HFFc6 (cell line): ENCODE measurements at places on chromosomes 3 and 15. TPM values are rescaled to one million over a fixed set of nuclear protein-coding genes. Genes with fewer than 3 reads are reported as not detected.

GRCh38 chr15:41334293-41335120 is 1.8 kb downstream of the NUSAP1 start:
- peaks cover 6% of the 10 kb centered on the region; the same call in 1 of the 2 replicates for H3K27me3 ChIP-seq
- peak overlapping the region; percentile 99 for H3K4me3 ChIP-seq
- peaks cover 6% of the 10 kb centered on the region; the same call in 1 of the 2 replicates for H3K36me3 ChIP-seq
- peak overlapping the region; percentile 80 for H3K27ac ChIP-seq
- H3K4me1 ChIP-seq = peaks cover 36% of the 10 kb centered on the region

APOD gene
- total RNA-seq = 0.14 to 0.43 TPM (median 0.26 TPM) in 3 replicates

CPOX gene
- total RNA-seq = 18.0 to 28.0 TPM (median 22.7 TPM) in 3 replicates

DNA sequence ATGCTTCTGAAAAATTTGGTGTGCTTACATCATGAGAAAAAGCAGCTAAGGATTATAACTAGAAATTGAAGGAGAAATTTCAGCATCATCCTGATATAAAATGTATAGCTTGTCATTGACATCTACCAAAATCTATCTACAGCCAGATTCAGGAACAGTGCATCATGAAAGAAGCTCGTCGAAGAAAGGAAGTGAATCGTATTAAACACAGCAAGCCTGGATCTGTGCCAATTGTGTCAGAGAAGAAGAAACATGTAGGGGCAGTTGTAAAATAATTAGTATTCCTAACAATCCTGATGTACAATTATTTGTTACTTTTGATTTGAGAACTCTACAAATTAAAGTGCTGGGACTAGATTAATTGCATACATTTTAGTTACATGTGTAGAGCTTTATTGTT is 37.2 kb downstream of the AP4E1 start:
- no peak overlapping the region for H3K27ac ChIP-seq
- no peak for DNase-seq
- H3K4me1 ChIP-seq = peaks cover 31% of the 10 kb centered on the region

GRCh38 chr15:97504031-97504792 is 456.3 kb upstream of the ARRDC4 start:
- no peak overlapping the region for H3K4me3 ChIP-seq
- H3K36me3 ChIP-seq = no peaks in the 10 kb centered on the region; the same call in 1 of the 2 replicates
- H3K4me1 ChIP-seq = no peaks in the 10 kb centered on the region
- H3K27ac ChIP-seq = no peak overlapping the region
- no peak for DNase-seq

- H3K27me3 ChIP-seq = peaks cover 2% of the 10 kb centered on the region; the same call in 1 of the 2 replicates
- H3K4me1 ChIP-seq = peaks cover 47% of the 10 kb centered on the region
- no peaks in the 10 kb centered on the region for H3K36me3 ChIP-seq
- no peak for DNase-seq
- no peak overlapping the region for H3K4me3 ChIP-seq
These were observed 552.9 kb upstream of the KCNMB2 start for GRCh38 chr3:177983320-177983719.

DNA sequence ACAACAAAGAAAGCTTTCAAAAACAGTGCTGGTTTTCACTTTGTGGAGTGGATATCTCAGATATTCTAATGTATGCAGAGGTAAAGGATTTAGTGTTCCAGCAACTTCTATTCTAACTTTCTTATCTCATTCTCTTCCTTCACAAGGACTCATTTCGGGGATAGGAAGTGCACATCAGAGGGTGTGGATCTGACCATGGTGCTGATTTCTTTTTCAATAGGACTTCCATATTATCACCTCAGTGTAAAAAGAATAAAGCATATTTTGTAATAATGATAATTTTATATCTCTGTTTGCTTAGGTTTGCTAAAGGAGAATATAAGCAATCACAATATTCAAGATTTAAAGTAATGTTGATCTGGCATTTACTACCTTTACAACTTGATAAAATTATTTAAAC is 12.5 kb upstream of the CADM2 start:
- H3K36me3 ChIP-seq = no peaks in the 10 kb centered on the region
- H3K27me3 ChIP-seq = peaks cover 2% of the 10 kb centered on the region; the same call in 1 of the 2 replicates
- H3K4me1 ChIP-seq = no peaks in the 10 kb centered on the region
- no peak overlapping the region for H3K4me3 ChIP-seq
- no peak overlapping the region for H3K27ac ChIP-seq

CLDN16 gene
- total RNA-seq = 0.06 TPM in 1 of 3 replicates, not detected in the others

GRCh38 chr3:130934442-130935089 is 40.7 kb downstream of the ATP2C1 start:
- H3K36me3 ChIP-seq = peaks cover 36% of the 10 kb centered on the region
- H3K4me3 ChIP-seq = no peak overlapping the region
- no peak overlapping the region for H3K27ac ChIP-seq
- peaks cover 1% of the 10 kb centered on the region; the same call in 1 of the 2 replicates for H3K27me3 ChIP-seq

GRCh38 chr15:63244399-63244798 is 33.0 kb upstream of the APH1B start:
- no peak overlapping the region for H3K4me3 ChIP-seq
- peaks cover 2% of the 10 kb centered on the region; the same call in 1 of the 2 replicates for H3K27me3 ChIP-seq
- DNase-seq = no peak
- no peak overlapping the region for H3K27ac ChIP-seq
- peaks cover 38% of the 10 kb centered on the region for H3K36me3 ChIP-seq

DNA sequence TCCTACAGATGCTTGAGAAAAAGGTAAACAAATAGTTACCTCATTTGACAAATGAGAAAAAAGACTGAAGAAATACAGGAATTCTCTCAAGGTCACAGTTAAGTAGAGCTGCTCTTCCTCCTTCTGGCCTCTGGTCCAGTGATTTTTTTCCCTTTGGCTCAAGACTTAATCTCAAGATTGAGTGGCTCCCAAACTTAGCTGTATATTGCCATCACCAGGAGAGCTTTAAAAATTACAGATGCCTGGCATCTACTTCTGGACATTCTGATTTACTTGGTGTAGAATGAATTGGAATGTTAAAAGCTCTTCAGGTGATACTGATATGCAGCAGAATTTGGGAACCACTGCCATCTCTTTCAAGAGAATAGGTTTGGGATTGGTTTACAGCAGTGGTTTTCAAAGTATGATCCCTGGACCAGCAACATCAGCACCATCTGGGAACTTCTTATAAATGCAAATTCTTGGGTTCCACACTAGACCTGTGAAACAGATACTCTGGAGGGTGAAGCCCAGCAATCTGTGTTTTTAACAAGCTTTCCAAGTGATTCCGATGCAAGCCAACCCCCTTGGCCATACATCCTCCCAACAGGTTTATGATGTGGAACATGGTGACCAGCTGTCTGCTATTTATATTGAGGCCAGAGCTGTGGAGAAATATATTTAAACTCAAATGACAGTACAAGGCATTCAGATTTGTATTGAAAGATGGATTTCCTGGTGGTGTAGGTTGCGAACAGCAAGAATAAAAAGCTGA is 333.0 kb upstream of the RARB start:
- H3K27me3 ChIP-seq = no peaks in the 10 kb centered on the region; the same call in 1 of the 2 replicates
- H3K27ac ChIP-seq = no peak overlapping the region
- no peak for DNase-seq
- no peaks in the 10 kb centered on the region for H3K36me3 ChIP-seq

DNA sequence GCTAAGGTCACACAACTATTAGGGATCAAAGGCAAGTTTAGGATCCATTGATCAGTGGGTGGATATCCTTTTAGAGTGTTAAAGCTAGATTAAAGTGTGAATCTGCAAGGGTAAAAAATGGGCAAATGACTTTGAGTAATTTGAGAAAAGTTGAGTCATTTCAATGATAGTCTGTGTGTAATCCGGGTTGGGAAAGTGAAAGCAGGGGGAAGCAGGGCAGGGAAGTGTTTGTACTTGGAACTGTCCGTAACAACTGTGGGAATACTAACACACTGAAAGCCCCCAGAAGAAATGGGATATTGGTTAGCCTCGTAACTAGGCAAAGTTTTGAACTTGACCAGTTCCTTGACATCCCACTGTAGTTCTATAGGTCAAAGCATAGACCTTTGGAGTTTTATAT is 187.2 kb upstream of the SLITRK3 start:
- H3K27ac ChIP-seq = no peak overlapping the region
- H3K36me3 ChIP-seq = no peaks in the 10 kb centered on the region; the same call in 1 of the 2 replicates
- H3K4me1 ChIP-seq = no peaks in the 10 kb centered on the region
- no peak overlapping the region for H3K4me3 ChIP-seq
- no peak for DNase-seq

DNA sequence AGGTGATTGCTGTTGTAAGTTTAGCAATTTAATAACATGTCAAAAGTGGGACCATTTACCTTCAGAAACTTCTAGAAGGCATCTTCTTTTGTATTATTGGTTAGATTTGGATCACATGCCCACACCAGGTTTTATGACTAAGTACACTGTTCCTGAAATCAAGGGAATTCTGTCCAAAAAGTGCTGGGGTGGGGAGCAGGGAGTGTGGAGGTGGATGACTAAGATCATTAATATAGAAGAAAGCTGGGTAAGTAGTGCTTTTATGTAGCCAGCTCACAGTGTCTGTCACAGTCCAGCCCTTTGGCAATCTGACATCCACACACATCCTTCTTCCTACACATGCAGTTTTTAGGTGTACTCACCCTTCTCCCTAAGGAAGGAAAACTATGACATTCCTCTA is 120.0 kb downstream of the TMCO5A start:
- DNase-seq = peak; percentile 73
- H3K36me3 ChIP-seq = no peaks in the 10 kb centered on the region; the same call in 1 of the 2 replicates
- H3K27ac ChIP-seq = no peak overlapping the region
- no peaks in the 10 kb centered on the region for H3K27me3 ChIP-seq
- peaks cover 55% of the 10 kb centered on the region for H3K4me1 ChIP-seq

DNA sequence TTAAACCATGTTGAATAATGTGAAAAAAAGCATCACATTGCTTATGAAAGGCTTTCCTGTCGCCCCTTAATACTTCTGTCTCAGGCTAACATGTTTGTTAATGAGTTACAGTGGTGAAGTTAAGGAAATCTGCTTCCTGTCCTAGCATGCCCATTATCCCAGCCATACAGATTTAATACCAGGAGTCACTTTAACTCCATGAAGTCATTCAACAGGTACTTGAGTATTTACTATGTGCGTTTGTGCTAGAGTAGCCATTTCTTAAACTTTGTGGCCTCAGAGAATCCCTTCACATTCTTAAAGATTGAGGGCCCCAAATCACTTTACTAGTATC is 10.1 kb upstream of the SETD5 start:
- no peak overlapping the region for H3K4me3 ChIP-seq
- peaks cover 38% of the 10 kb centered on the region for H3K4me1 ChIP-seq
- no peak for DNase-seq
- no peak overlapping the region for H3K27ac ChIP-seq
- peaks cover 2% of the 10 kb centered on the region; the same call in 1 of the 2 replicates for H3K27me3 ChIP-seq

- H3K27me3 ChIP-seq = no peaks in the 10 kb centered on the region
- no peak overlapping the region for H3K4me3 ChIP-seq
- H3K27ac ChIP-seq = no peak overlapping the region
- no peak for DNase-seq
- H3K36me3 ChIP-seq = no peaks in the 10 kb centered on the region
These were observed 22.3 kb downstream of the TM6SF1 start for GRCh38 chr15:83129791-83130190.

GRCh38 chr15:70092464-70093027 is 5.2 kb downstream of the TLE3 start:
- H3K4me1 ChIP-seq = peaks cover 35% of the 10 kb centered on the region
- H3K4me3 ChIP-seq = no peak overlapping the region
- no peaks in the 10 kb centered on the region; the same call in none of the 2 replicates for H3K27me3 ChIP-seq
- no peak for DNase-seq
- peaks cover 22% of the 10 kb centered on the region for H3K36me3 ChIP-seq

GRCh38 chr3:45657853-45658252 is 31.3 kb upstream of the SACM1L start:
- H3K4me3 ChIP-seq = no peak overlapping the region
- H3K4me1 ChIP-seq = peaks cover 54% of the 10 kb centered on the region
- H3K27ac ChIP-seq = no peak overlapping the region
- peaks cover 2% of the 10 kb centered on the region; the same call in 1 of the 2 replicates for H3K27me3 ChIP-seq
- H3K36me3 ChIP-seq = peaks cover 6% of the 10 kb centered on the region; the same call in 1 of the 2 replicates

ANKUB1 gene
- not detected in 3 replicates for total RNA-seq

DNA sequence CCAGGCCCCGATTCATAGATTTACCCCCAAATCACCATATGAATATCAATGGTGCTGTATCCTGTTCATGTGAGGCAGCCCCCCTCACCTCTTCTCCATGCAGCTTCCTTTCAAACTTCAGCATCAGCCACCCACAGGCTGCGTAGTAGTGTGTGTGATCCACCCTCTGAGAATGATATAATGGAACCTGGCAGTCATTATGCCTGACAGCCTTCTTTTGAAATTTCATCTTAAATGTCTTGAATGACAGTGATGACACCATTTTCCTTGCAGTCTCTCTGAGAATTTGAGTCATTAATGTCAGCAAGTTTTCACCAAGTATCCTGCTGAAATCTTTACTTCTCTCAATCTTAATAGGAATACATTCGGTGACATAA is 3.5 kb upstream of the CLRN1 start:
- DNase-seq = no peak
- H3K36me3 ChIP-seq = no peaks in the 10 kb centered on the region
- no peak overlapping the region for H3K27ac ChIP-seq
- peaks cover 14% of the 10 kb centered on the region for H3K27me3 ChIP-seq

DNA sequence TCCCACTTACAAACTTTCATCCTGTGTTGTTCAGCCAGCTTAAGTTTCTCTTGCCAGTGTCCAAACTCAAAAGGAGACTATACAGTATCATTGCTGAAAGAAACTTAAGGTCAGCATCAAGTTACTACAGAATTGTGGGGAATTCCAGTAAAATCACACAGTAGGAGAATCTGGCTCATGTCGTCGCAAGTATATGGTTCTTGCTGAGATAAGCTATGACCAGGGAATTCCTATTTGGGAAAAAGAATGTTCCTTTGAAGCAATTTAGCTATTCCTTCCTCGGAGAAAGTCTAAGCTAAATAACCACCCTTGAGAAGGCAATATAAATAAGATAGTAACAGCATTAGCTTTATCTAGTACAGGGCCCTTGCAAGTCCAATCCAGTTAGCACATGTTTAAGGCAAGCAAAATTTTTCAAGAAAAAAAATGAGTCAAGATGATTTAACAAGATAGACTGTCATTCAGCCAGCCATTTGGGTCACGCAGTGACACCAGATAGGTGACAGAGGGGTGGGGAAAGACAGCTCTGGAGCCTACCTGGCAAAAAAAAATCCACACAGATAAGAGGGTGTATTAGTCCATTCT is 78.2 kb upstream of the THBS1 start:
- H3K4me1 ChIP-seq = peaks cover 83% of the 10 kb centered on the region
- no peaks in the 10 kb centered on the region; the same call in 1 of the 2 replicates for H3K27me3 ChIP-seq
- no peak overlapping the region for H3K27ac ChIP-seq
- DNase-seq = no peak

- DNase-seq = no peak
- H3K4me3 ChIP-seq = no peak overlapping the region
- peaks cover 6% of the 10 kb centered on the region; the same call in 1 of the 2 replicates for H3K4me1 ChIP-seq
- no peaks in the 10 kb centered on the region for H3K27me3 ChIP-seq
- no peaks in the 10 kb centered on the region for H3K36me3 ChIP-seq
- H3K27ac ChIP-seq = no peak overlapping the region
These were observed 243.2 kb downstream of the MBNL1 start for GRCh38 chr3:152511904-152512303.

RHCG gene
- not detected in 3 replicates for total RNA-seq

MYO5A gene
- 51.4 to 54.5 TPM (median 53.4 TPM) in 3 replicates for total RNA-seq

DNA sequence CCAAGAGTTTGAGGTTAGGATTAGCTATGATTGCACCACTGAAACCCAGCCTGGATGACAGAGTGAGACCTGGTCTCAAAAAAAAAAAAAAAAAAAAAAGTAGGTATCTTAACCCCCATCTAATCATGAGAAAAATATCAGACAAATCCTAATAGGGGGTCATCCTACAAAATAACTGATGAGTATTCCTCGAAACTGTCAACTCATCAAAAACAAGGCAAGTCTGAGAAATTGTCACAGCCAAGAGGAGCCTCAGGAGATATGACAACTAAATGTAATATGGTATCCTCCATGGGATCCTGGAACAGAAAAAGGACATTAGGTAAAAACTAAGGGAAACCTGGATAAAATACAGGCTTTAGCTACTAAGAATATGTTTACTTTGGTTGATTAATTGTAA is 70.6 kb downstream of the LRRC49 start:
- DNase-seq = no peak
- H3K36me3 ChIP-seq = peaks cover 4% of the 10 kb centered on the region; the same call in 1 of the 2 replicates
- peaks cover 15% of the 10 kb centered on the region for H3K4me1 ChIP-seq
- no peaks in the 10 kb centered on the region for H3K27me3 ChIP-seq
